ENCODE measurements at places on chromosomes 3 and 15. TPM values are rescaled to one million over a fixed set of nuclear protein-coding genes. Genes with fewer than 3 reads are reported as not detected.

DNA sequence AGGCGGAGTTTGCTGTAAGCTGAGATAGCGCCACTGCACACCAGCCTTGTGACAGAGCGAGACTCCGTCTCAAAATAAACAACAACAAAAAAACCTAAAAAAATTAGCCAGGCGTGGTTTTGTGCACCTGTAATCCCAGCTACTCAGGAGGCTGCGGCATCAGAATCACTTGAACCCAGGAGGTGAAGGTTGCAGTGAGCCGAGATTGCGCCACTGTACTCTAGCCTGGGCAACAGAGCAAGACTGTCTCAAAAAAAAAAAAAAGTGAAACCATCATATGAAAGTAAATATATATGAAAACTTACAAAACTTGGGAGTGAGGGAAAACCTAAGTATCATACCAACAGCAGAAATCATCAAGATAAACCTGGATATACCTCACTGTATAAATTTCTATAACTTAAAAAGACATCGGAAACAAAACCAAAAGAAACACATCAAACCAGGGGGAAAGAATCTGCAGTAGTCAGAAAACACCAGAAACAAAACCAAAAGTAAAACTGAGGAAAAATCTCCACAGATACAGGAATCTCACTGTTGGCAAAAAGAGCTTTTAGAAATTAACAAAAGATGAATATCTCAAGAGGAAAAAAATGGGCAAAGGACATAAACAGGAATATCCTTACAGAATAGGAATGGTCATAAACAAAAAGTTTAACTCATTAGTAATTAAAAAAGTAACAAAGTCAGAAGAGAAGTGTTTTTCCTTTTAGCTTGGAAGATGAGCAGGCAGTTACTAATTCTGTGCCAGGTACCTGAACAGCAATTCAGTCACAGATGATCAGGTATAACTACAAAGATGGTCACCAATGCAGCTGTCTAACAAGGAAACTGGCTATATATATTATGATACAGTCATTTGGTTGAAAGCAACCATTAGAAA is 41.3 kb downstream of the ETV5 start:
- DNase-seq, result no peak

The SPESP1 gene
- total RNA-seq, result not detected

DNA sequence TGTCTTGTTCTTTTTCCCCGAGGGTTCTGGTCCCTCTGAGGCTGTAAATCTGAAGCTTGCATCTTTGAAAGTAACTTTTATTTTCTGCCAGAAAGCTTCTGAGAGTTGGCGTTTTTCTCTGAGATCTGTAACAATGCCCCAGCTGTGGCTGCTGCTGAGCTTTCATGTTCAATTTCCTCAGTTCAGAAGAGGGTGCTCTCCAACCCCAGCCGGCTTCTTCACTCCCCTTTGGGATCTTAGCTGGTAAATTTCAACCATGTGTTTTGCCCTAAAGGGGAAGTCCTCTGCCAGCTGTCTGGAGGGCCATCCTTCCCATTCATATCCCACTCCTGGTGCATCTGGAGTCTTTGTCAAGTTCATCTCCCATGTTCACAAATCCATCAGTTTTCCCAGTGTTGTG is 18.3 kb upstream of the CFAP100 start:
- no peak for DNase-seq

DNA sequence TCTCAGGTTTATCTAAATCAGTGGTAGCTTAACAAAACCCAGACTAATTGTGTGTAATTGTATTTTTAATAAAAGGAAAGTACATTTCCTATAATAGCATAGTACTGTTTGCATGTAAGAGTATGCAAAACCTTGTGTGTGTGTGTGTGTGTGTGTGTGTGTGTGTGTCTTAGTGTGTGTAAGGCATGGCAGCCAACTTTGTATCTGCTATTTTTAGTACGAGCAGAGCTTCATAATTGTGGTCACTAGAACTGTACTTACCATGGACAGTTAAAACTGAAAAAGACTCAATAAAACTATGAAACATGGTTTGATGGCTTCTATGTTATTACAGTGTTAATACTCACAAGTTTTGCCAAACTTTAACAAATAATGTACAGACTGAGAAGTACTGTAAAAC is 6.2 kb downstream of the P2RY1 start:
- DNase-seq, result no peak

The PLSCR2 gene
- not detected for total RNA-seq

DNA sequence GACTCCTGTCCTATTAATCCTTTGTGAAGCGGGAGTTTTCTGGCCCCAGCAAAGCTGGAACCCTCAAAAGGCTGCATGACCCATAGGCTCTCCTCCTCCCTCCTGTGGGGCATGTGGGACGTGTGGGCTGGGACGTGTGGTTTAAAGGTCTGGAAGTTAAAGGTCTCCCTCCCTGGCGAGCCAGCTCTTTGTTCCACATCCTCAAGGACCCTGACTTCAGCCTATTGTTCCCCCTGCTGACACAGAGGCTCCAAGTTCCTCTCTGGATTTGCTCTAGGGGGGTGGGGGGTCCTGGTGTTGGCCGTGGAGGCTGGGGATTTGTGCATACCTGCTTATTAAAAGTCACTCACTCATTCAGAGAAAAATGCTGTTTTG is 44.2 kb downstream of the SMAD6 start:
- DNase-seq, result no peak

DNA sequence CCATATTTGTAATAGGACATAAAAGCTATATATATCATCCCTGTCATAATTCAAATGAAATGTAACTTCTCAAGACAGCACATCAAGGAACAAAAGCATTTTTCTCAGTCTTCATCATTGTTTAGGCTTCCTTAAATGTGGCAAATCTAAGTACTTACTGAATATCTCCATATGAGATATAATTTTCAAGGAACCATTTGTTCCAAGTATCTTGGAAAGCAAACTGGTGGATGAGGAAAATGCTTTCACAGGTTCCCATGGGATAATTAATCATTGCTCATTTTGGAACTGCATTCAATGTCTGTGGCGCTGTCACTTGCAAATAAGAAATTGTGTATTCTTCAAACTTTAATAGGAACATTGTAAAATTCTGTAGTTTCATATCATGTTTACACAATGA is 52.6 kb upstream of the ZNF385D start:
- no peak for DNase-seq

- no peak for DNase-seq
These were observed 616 bp upstream of the IGDCC4 start for GRCh38 chr15:65423150-65423975.

GRCh38 chr15:41629463-41629862 is 30.7 kb upstream of the MGA start:
- DNase-seq, result no peak

- DNase-seq, result no peak
These were observed 9.5 kb downstream of the TBC1D21 start for GRCh38 chr15:73882761-73883419.

GRCh38 chr3:81841540-81841939 is 80.1 kb upstream of the GBE1 start:
- no peak for DNase-seq

DNA sequence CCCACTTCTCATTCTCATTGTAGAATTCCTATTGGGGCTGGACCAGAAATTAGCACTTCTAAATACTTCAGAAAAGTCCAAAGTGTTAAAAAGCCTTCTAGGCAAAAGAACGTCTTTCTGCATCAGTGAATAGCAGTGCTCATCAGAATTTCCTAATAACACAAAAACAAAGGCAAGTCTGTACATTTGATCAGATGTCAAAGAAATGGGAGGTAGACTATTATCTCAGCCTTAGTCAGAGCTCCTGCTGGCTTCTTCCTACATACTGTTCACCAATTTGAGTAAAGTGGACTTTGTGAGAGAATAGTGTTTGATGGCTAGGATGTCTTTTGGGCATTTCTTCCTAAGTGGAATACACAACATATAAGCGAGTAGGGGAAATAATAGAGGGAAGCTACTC is 48.7 kb downstream of the FOXB1 start:
- no peak for DNase-seq

The ADAMTS17 gene
- 13.2 TPM for total RNA-seq

The CACNA2D3 gene
- 0.08 TPM for total RNA-seq

GRCh38 chr3:142489572-142490323 is 41.9 kb upstream of the XRN1 start:
- DNase-seq, result no peak

DNA sequence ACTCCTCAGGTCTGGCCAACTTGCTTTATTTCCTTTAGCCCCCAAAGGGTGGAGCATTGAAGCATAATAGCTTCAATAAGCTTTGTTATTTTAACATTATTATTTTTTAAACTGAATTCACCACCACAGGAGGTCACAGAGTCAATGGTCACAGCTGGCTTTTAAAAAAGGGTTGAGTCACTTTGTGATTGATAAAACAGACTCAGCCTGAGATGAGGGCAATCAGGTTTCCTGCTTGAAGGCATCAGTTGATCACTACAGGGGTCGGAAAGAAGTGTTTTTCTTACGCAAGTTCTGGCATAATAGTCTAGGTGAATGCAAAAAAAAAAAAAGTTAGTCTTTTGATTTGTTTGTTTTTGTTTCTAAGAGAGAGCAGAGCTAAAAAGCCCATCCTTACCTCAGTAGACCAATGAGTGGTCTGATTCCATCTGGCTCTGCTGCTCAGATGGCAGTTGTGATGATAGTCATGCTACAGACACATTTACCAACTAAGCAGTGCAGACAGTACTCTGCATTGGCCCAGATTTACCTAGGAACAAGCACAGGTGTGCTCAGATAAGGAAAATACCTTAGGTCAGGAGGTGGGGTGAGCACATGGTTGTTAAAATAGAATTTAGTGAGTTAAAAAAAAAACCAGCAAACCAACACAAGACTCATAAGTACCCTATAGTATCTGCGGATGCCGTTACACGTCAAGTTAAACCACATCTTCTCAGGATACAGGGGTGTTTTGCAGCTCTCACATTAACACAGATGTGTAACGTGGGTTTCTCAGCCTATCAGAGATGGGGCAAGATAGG is 22.6 kb downstream of the ZNF80 start:
- peak; percentile 31 for DNase-seq
